ENCODE measurements at places on chromosomes 6 and 20.

GRCh38 chr20:41248368-41249024, 69.0 kb downstream of the ZHX3 start:
- DNase-seq, result no peak

DNA sequence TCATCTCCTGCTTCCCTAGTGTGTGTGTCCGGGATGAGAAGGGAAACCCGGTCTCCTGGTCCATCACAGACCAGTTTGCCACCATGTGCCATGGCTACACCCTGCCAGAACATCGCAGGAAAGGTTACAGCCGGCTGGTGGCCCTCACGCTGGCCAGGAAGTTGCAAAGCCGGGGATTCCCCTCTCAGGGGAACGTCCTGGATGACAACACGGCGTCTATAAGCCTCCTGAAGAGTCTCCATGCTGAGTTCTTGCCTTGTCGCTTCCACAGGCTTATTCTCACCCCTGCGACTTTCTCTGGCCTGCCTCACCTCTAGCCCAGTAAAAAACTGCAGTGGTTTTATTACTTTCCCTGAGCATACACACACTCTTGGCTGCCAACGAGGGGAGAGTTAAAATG, 23.9 kb upstream of the C6orf141 start:
- no peak for DNase-seq

GRCh38 chr20:61744691-61745396, 320.8 kb downstream of the TAF4 start:
- DNase-seq, result no peak

DNA sequence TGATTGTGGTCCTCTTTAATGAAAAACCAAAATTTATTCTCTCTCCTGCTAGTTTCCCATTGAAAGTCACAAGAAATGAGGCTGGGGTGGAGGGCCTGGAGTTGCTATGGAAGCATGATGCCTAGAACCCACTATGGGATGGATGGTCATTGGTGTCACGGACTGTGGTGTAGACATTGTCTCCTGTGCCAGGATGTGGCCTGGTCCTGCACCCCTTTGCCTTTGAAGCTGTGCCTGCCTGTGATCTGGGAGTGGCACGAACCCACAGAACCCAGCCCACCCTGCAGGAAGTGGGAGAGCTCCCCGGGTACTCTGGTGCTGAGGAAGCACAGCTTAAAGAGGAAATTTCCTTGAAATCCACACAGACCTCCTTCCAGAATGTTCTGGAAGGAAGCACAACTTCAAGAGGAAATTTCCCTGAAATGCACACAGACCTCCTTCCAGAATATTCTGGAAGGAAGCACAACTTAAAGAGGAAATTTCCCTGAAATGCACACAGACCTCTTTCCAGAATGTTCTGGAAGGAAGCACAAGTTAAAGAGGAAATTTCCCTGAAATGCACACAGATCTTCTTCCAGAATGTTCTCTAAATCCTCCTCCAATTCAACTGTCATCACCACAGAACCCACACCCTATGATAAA, 105.6 kb downstream of the CDH26 start:
- no peak for DNase-seq

DNA sequence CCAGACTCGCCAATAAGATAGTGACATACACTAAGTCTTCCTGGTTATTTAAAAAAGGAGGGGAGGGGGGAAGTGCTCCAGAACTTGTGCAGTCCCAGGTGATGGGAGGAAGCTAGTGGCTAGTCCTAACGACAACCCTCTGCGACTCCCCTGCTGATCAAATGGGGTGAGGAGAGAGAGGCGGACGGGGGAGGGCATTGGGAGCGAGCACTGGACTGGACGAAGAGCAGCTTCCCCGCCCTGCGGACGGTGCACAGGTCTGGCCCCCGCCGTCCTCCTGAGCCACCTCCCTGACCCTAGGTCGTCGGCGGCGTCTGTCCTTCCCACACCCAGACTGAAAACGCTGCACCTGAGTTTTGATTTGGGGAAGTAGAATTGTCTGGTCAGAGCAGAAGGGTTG, 2.2 kb upstream of the OLIG3 start:
- DNase-seq, result no peak

DNA sequence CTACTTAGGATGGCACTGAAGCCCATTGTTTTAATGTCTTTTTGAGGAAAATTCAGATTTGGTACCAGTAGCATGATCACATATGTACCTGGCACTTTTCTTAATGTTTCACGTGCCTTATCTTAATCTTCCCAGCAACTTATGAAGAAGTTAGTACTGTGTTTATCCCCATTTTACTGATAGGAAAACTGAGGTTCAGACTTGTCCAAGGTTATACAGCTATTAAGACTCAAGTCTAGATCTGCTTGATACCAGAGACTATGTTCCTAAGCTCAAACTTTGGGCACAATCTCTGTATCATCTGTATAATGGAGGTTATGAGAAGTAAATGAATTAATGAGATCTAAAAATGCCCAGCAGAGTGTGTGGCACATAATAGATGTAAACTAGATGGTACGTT, 179.7 kb upstream of the SUPT3H start:
- no peak for DNase-seq

- DNase-seq, result no peak
Measured at GRCh38 chr20:53930651-53931504, 139.5 kb downstream of the BCAS1 start.

GRCh38 chr6:4355241-4355640, 219.9 kb upstream of the ECI2 start:
- no peak for DNase-seq
